ENCODE measurements at places on chromosomes 5 and 9.

GRCh38 chr9:127496974-127497373, 45.7 kb downstream of the LRSAM1 start:
- DNase-seq = no peak

- DNase-seq = no peak
These were observed 21.0 kb upstream of the MRNIP start for GRCh38 chr5:179879690-179880010.

- no peak for DNase-seq
These were observed 440.0 kb downstream of the ENC1 start for GRCh38 chr5:74200560-74200959.

DNA sequence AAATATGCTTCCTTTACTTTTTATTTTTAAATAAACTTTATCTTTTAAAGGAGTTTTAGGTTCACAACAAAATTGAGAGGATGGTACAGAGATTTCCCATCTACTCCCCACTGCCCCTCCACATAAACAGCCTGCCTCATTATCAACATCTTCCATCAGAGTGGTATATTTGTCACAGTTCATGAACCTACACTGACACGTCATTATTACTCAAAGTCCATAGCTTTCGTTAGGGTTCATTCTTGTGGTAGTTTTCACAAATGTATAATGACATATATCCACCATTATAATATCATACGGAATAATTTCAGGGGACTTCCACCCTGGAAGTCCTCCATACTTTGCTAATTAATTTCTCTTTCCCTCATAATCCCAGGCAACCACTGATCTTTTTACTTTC, 204.9 kb downstream of the SMARCA2 start:
- DNase-seq = no peak

GRCh38 chr9:120486347-120486746, 93.6 kb downstream of the CDK5RAP2 start:
- DNase-seq = no peak

- DNase-seq = no peak
These were observed 24.7 kb downstream of the GLDC start for GRCh38 chr9:6620796-6621195.

- no peak for DNase-seq
These were observed 12.3 kb downstream of the GFPT2 start for GRCh38 chr5:180340856-180341255.

- peak; percentile 41 for DNase-seq
These were observed 160.2 kb upstream of the DAPK1 start for GRCh38 chr9:87337335-87338087.

DNA sequence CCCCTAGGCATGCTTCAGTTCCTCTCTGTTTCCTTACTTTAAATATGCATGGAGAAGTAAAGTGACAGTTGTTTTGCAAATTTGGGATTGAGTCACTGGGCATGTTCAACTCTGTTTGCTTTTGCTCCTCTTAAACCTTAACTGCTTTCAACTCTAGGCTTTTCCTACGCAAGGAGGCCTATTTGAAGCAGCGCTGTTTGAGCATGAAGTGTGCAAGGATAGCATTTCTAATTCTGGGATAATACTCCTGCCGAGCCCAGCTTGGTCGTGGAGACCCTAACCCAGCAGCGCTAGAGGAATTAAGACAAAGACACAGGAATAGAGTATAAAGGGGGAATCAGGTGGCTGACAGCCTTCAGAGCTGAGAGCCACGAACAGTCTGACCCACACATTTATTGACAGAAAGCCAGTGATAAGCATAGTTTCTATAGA, 803.4 kb upstream of the CDH10 start:
- no peak for DNase-seq

DNA sequence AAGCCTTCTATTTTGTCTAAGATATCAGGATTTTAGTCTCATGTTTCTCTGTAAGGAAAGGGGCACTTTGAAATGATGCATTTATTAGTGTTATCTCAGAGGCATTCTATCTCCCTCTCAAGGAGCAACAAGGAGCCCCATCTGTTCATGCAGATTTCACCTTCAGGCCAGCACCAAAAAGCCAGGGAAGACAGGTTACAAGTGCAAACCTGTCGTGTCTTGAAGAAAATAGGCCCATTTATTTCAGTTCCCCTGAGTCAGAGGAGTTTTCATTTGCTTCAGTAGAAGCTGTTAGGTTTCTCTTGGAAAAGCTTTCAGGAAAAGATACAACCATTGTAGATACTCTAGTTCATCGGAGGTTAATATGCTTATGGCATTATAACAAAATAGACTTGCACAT, 97.2 kb downstream of the SPOCK1 start:
- no peak for DNase-seq

GRCh38 chr9:110952540-110952859, 85.8 kb downstream of the LPAR1 start:
- DNase-seq = no peak

DNA sequence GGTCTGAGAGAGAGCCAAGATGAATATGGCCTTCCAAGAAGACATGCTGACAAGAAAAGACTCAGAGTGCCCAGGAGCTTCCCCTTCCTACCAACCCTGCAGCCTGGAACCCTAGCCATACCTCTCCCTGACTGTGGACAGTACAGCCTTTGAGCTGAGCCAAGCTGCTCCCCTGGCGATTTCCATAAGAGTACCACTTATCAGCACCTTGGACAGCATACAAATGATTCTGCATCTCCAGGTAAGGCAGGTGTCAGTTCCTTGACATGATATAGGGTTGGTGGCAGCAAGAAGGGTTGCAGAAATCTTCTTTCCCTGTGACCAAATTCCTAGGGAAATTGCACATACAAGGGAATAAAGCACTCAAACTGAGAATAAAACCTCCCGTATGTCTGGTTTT, 58.3 kb downstream of the MFAP3 start:
- DNase-seq = no peak

GRCh38 chr9:26175264-26175663, 497.0 kb upstream of the TUSC1 start:
- no peak for DNase-seq

GRCh38 chr5:7246287-7246686, 149.7 kb upstream of the ADCY2 start:
- no peak for DNase-seq

- DNase-seq = no peak
These were observed 27.2 kb upstream of the ZNF608 start for GRCh38 chr5:124773315-124774311.

DNA sequence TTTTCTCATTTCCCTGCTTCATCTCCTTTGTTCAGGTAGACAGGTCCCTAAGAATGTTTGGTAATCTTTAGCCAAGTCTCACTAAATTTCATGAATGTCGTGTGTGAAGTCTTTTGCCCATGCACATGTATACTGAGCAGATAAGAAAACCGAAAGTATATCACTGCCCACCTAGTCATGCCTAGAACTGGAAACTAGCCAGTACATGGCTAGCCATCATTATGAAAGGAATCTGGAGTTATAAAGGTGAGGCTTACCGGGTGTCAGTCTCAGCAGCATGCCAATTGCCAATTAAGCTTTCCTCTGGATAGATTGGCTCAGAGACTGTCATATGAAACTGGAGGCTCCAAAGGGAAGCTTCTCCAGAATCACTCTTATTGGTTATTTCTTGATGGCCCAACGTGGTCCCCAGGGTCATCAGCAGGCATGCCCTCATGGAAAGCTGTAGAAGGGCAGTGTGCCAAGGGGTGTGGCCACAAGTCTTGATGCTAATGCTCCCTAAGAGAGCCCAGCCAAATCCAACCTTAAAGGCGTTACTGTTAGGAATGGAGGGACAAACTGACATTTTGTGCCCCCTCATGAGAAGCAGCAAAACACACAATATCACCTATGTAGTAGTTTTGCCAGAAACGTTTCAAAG, 307.3 kb upstream of the PIK3R1 start:
- no peak for DNase-seq

GRCh38 chr5:32646061-32646969, 61.0 kb downstream of the SUB1 start:
- no peak for DNase-seq

DNA sequence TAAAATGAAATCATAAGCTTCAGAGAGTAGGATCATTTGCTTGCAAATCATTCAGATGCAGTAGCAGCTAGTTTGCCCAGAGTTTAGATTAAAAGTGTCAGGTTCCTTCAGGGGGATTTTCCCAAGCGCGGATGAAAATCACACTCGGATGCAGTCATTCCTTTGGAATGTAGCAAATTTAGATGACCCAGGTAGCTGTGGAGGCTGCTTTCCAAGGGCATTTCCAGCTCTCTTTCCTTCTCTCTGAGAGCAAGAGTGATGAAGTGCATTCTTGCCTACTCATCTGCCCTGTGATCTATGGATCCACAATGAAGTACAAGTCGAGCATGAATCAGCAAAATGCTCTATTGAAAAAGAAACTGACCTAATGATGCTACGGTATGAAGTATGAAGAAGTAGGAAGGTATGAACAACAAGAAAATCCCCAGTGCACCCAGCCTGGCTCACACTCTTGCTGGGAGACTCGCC, 200.2 kb downstream of the PLK2 start:
- DNase-seq = peak; percentile 97

DNA sequence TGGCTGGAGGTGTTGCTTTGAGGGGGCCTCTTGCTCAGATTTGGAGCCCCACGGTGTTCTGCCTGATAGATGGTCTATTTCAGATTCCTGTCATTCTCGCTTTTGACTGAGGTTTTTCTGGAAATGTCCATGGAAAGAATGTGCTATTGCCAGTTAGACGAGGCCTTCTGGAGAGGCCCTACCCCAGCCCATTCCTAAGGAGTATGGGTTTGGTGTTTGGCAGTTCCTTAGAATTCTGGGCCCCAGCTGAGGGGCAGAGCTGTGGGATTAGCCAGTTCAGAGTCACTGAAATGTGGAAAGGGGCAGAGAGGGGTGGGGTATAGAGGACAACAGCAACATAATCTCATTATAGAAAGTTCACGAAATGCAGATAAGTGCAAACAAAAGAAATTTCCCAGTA, 50.5 kb downstream of the GALNT10 start:
- no peak for DNase-seq

DNA sequence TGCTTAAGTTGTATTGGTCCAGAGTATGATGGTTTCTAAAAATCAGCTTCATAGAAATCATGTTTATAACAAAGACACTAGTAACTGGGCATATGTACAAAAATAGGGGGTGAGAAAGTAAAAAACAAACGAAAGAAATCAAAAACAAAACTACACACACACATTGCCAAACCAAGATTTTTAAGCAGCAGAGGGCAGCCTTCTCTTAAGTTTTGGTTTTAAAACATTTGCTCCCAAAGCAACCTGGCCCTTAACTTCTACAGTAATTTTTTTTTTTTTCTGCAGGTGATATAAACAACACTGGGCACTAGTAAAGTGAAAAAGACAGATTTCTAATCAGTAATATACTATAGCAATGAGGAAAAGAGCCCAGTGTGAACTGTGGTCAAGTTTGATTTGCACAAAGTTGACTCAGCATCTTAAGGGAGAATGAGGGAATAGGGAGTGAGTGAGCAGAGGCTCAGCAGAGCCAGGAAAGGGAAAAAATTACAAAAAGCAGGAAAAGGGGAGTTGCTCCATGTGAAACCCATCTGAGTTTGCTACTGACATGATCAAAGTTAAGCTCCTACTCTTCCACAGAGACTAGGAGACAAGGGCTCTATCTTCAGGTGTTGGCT, 13.4 kb upstream of the GAPT start:
- DNase-seq = no peak

- no peak for DNase-seq
These were observed 102.3 kb downstream of the ENC1 start for GRCh38 chr5:74538206-74538661.
